ENCODE measurements at places on chromosomes 2 and 18. TPM values are rescaled to one million over a fixed set of nuclear protein-coding genes. Genes with fewer than 3 reads are reported as not detected.

DNA sequence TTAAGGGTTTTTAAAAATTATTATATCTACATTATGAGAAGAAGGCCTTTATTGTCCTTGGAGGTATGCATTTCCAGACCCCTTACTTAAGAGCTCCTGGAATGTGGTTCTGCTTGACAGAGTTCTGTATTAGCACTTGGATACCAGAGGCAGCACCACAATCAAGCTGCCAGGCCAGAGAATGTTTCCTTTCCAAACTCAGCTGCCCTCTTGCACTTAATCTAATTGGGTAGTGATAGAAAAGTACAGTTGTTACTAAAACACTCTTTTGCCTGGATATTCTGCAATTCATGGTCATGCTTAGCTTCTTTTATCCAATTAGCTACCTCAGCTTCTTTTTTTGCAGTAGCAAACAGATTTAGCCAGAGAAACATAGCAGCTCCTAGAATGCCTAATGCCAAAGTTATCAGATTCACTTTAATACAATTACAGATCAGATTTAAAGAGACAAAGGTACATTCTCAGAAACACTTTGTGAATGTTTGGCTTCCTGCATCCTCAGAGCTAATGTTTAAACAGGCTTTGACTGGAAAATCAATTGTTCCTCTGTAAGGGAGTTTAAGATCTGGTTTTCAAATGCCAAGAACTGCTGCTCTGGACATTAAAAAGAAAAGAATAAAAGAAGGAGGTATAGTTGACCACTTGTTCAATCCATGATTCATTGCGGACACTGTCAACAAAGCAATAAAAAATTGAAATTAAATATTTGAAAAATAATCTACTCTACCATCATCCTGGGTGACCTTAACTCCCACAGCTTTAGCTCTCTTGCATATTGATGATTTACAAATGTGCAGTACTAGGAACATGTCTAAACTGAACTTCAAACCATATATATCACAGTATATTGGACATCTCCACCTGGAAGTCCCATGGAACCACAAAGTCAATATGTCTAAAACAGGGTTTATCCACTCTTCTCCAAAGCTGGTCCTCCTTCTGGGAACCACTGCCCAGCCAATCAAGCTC lies 12.8 kb downstream of the NOSTRIN start:
- DNase-seq: no peak

DNA sequence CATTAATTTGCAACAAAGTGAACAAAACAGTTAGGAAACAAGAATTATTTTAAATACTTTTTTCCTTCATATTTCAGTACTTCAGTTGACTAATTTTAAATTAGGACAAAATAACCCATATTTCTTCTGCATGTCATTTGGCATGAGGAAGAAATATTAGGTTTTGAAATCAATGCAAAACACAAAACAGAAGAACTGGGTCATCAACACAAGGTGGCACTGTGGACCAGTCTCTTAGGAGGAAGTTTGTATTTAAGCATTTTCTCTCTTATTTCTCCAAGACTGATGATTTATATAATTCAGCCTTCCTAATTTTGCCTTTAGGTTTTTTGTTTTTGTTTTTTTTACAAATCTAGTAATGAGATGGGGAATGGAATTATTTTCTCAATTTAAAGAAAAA lies 352.8 kb upstream of the KCNH7 start:
- peak; percentile 16 for DNase-seq

Gene SFTPB
- total RNA-seq: not detected

Gene RAPGEF4
- total RNA-seq: 0.55 TPM

Gene HTR2B
- not detected for total RNA-seq

- no peak for DNase-seq
These were observed at the start of gene SLC4A3 for GRCh38 chr2:219627103-219628100. SLC4A3 (plus strand) TSS chr2:219627630; CDS start chr2:219627993, 363 bp downstream.

Gene MEMO1
- total RNA-seq: 52.4 TPM

DNA sequence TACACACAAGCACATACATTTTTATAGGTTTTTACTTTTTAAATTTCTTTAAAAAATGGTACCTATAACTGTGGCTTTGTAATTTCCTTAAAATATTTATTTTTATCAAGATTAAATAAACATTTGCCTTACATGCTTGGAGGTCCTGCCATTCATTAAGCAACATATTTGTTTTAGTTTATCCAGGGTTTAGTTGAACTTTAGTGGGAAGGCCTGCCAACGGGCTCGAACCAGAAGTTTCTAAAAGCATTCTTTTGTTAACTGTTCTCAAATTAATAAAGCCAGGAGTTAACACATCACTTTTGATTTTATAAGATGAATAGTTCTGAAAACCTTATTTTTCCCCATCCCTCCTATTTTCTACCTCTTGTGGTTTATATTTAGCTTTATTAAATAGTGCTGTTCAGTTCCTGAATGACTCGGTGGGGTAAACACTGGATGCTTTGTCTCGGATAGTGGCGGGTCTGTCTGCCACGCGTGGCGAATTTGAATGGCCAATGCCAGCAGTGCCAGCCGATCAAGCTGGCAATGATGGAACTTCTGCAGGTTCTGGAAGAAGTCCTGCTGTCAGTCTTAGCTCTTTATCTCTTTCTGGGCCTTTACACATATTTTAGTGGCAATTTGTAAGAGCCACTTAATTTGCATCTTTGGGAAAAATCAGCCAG lies 32.2 kb downstream of the SH3YL1 start:
- DNase-seq: no peak

GRCh38 chr2:68246396-68246795 lies 5.9 kb downstream of the PPP3R1 start:
- DNase-seq: no peak

DNA sequence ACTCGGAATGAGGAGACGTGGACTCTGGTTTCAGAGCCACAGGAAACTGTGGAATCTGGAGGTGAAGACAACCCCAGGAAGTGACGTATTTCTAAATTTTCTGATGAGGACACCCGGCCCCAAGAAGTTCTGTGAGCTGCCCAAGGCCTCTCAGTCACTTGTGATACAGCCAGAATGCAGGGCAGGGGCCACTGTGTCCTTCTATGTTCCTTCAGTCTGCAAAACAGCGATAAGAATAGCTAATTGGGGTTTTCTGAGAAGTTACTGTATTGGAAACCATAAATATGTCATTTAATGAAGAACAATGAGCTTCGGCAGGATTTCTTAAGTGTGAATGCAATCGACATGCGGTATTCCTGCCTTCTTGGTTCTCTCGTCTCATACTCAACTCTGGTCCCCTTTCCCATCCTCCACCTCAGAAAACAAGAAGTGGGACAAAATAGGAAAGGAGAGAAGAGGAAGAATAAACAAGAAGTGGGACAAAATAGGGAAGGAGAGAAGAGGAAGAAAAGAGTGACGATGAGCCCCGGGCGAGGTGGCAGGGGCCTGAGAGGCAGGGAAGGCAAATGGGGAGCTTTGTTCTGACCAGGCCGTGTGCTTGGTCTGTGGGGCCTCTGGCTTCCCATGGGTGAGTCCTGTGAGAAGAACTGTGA lies 282.0 kb upstream of the REV1 start:
- DNase-seq: no peak

Gene FOXI3
- not detected for total RNA-seq

GRCh38 chr2:200749631-200750322 lies 61.9 kb upstream of the BZW1 start:
- no peak for DNase-seq

Gene DUSP11
- total RNA-seq: 28.1 TPM

GRCh38 chr2:27016801-27017325 lies 15.9 kb upstream of the TMEM214 start:
- DNase-seq: peak; percentile 71

Gene CERKL
- total RNA-seq: not detected

GRCh38 chr2:146481629-146482028 lies 1363.2 kb upstream of the ACVR2A start:
- no peak for DNase-seq

- peak; percentile 68 for DNase-seq
These were observed 47.0 kb upstream of the TGIF1 start for GRCh38 chr18:3402982-3403451.

DNA sequence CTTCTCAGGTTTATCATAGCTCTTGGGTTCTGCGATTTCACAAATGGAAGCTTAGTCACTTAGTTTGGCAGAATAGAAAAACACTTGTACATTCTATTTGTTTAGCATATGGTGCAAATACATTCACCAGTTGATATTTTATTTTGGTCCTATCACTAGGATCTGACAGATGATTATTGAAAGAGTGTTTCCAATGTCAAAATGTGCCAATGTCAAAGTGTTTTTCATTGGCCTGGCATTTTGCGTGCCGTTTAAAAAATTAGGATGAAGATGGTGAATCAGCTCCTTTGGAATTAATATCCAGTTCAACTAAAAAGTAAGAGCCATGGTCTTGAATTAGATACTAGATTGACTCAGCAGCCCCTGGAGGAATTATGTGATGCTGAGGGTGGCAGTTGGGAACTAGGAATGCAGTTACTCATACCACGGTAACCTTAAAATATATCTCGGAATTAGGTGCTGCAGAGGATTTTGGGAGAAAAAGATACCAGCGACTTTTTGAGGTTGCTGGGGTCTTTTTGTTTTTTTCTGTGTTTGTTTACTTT lies 87.0 kb downstream of the SPHKAP start:
- no peak for DNase-seq

Gene SAP130
- 31.8 TPM for total RNA-seq

DNA sequence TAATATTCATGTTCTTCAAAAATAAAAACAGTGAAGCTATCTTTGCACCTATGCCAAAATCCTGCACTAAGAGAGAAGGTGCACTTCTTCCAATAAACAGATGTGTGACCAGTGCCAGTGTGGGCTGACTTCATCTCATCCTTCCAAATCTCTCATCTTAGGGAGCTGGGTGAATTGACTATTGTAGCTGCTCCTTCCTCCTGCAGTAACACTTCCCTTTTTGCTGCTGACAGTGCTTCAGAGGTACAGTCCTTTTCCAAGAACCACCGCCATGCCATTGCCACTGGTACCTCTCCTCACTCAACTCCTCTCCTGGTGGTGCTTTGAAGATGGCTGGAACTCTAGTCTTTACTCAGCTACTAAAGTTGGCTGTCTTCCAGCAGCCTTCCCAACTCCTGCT lies 42.1 kb upstream of the ARHGAP25 start:
- DNase-seq: no peak

GRCh38 chr2:182824056-182824766 lies 42.2 kb downstream of the FRZB start:
- no peak for DNase-seq

GRCh38 chr2:142165790-142166189 lies 35.0 kb upstream of the LRP1B start:
- DNase-seq: peak; percentile 11
